ENCODE measurements at places on chromosomes 6 and 20.
A peak's percentile ranks its signal among the peaks of the same experiment; 100 is the strongest.

GRCh38 chr20:41631826-41632225 lies 13.6 kb upstream of the CHD6 start:
- DNase-seq, result no peak

- peak; percentile 6 for DNase-seq
Measured at GRCh38 chr20:64247307-64247618, 8.3 kb upstream of the PCMTD2 start.

GRCh38 chr20:3798908-3799248 lies 2.8 kb downstream of the CDC25B start:
- no peak for DNase-seq

DNA sequence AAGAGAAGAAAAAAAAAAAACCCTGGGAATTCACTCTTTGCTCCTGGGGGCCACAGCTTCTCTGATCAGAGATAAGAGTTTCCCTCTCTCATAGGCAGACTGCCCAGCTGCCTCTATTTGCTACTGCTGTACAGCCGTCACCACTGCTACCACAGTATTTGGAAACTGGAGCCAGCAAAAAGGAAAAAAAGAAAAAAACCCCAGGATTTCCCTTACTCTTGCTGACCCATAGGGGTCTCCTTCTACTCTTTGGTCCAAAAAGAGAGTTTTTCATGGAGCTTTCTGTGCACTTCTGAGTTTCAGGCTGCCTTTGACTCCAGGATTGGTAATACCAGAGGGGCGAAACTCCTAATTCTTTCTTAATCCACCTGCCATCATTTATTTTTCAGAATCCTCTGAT lies 89.7 kb downstream of the MDGA1 start:
- no peak for DNase-seq
